Left lung (tissue), 14 donors: ENCODE measurements at places on chromosomes 12 and 14.

DNA sequence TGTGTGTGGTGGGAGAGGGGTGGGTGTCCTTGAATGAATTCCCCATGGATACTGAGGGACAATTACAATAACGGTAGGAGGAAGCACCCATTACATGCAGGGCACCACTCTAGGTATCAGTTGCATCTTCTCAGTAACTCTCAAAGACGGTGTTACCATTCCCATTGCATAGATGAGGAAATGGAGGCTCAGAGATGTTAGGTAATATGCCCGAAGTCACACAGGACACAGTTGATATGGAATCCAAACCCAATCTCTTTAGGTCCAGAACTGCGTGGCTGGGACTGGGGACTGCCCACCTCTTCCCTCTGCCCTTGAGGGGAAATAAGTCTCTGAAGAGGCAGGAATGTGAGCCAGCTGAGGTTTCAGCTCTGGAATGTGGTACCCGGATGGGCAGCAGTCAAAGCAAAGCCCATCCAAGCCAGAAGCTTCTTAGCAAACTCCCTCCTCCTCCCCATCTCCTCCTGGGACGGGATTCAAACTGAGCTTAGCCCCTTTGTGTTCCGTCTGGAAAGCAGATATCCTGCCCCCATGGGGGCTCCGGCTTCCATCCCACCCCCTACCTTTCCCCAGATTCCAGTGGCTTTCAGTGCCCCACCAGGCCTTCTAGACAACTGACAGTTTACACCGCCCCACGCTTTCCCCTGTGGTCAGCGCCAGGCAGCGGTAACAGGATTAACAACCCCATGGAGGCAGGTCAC is 187.5 kb downstream of the RBM19 start:
- DNase-seq = no peak

DNA sequence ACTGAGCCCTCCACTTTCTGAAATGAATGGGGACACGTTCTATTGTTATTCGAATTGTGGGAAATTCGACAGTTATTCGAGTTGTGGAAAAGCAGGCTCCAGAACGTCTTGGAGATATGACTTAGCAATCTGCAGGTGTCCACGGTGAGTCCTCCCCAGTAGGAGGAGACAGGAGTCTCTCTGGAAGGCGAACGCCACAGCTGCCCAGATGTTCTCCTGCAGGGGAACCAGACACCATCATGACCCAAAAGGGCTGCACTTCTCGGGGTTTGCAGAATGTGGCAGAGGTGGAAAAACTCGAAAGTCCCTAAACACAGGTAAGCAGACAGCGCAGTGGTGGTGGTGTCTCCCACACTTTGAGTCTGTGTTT is 363.6 kb upstream of the SFSWAP start:
- no peak for DNase-seq

DNA sequence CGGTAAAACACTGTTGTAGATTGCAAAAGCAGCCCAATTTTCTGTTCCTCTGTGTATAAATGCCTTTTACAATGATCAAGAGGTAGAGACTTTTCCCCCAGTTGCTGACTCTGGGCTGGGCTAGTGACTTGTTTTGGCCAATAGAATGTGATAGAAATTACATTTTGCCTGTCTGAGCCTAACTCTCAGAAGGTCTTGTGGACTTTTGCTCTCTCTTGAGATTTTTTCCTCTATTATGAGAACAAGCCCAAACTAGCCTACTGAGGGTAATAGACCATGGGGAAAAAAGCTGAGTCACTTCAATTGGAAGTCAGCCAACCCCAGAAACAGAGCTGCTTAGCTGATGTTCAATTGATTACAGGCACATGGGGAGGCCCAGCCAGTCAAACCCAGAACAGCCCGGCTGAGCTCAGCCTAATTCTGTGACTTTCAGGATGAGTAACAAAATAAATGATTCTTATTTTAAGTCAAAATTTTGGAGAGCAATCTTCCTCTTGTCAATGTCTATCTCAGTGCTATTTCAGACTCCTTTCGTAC is 61.4 kb downstream of the MYF5 start:
- no peak for DNase-seq

DNA sequence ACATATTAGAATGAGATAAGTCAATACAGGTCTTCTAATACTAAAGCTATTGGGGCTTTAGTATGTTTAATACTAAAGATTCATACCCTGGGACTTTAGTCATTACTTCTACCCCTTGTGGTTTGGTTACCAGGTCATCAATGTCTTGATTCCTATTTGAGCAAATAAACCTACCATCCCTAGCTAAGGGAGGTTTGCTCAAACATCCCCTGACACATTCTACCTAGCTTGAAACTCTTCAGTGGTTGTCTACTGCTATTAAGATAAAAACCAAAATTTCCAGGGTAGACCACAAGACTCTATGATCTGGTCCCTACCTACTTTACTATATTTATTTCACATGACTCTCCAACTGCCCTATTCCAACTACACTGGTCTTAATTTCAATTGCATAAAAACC is 7.3 kb upstream of the C2CD5 start:
- DNase-seq = no peak

- DNase-seq = no peak
Observed at GRCh38 chr12:93882763-93883162, 205.6 kb downstream of the CRADD start.

- DNase-seq = no peak
Observed at GRCh38 chr14:33773205-33774030, 177.5 kb downstream of the EGLN3 start.

DNA sequence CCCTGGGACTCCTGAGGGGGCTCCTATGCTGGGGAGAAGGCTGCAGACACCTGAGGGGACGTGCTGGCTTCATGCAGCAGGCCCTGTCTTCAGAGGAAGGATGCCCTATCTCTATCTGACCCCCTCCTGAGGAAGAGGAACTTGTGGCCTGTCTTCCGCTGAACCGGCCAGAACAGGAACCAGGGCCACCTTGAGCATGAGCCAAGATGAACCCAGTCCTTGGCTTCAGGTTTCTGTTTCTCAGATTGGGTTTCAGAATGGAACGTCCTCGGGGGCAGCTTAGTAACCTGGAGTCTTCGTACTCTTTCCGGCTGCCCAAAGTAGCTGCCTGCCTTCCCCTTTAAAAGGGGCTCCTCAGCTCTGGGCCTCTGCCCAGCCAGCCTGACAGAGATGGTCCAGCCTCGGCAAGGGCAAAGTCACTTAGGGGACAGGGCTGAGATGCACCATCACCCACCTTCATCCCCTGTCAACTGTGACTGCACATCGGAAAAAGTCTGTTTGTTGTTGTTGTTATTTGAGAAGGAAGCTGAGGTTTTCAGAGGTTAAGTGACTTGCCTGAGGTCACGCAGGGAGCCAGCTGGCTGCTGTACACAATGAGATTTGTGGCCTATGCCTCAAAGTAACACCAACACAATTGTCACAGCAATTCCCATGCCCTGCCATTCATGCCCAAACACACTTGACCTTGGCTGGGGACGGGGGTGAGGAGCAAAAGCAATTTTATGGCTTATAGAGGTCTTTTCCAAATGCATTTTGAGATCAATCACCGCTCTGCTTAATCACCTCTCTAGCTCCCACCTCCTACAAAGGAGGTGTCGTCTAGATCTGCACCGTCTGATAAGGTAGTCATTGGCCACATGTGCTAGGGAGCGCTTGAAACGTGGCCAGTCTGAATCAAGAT is 13.4 kb downstream of the ASB2 start:
- no peak for DNase-seq

- DNase-seq = peak; percentile 84
Observed at GRCh38 chr12:6927379-6928021, at the start of gene ATN1. TSS of gene ATN1 (plus strand) at chr12:6927959. CDS start at chr12:6934002, 6,043 bp downstream.

- DNase-seq = no peak
Observed at GRCh38 chr12:52086944-52087835, 7.7 kb downstream of the SMIM41 start.

DNA sequence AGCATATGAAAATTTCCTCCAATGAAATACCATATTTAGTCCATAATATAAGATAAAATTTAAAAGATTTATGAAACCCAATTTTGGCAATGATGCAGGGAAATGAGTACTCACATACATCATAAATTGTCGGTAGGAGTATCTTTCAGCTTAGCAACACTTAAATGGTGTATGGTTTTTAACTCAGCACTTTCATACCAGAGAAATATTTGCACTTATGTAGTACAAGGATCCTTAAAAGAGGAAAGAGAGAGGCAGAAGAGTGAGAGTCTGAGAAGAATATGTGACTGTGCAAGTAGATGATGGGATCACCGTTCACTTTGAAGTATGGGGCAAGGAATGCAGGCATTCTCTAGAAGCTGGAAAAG is 379.3 kb upstream of the DCN start:
- DNase-seq = no peak

- DNase-seq = no peak
Observed at GRCh38 chr12:47548401-47548800, 157.4 kb downstream of the RPAP3 start.
